ENCODE measurements at places on chromosomes 6 and 20. TPM values are rescaled to one million over a fixed set of nuclear protein-coding genes. Genes with fewer than 3 reads are reported as not detected.

DNA sequence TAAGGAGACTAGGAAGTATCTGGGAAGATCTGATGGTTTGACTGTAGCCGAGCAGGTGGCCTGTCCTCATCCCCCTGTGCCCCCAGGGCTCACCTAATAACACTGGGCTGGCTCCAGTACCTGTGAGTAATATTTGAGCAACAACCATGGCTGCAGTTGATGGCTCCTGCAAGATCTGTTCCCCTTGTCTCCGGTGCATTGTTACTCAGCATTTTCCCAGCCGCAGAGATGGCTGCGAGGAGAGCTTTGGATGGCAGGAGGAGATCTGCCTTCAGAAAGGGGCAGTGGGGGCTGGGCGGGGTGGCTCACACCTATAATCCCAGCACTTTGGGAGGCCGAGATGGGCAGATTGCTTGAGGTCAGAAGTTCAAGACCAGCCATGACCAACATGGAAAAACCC, 39.3 kb downstream of the PTK7 start:
- no peak for DNase-seq

DNA sequence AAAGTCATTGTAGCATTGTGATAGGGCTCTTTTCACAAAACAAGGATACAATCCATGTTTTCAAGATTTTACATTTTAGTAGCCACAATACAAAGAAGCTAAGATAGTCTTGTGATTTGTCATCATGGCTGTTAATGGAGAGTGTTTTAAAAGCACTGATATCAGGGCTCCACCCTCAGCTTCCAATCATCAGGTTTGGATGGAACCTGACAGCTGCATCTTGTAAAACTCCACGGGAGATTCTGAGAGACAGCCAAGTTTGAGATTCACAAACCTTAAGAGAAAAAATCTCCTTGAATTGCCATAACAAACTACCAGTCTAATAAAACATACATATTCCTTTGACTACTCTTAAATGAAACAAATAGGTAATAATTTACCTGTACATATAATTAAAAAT, 280.2 kb downstream of the ESR1 start:
- no peak for DNase-seq

DNA sequence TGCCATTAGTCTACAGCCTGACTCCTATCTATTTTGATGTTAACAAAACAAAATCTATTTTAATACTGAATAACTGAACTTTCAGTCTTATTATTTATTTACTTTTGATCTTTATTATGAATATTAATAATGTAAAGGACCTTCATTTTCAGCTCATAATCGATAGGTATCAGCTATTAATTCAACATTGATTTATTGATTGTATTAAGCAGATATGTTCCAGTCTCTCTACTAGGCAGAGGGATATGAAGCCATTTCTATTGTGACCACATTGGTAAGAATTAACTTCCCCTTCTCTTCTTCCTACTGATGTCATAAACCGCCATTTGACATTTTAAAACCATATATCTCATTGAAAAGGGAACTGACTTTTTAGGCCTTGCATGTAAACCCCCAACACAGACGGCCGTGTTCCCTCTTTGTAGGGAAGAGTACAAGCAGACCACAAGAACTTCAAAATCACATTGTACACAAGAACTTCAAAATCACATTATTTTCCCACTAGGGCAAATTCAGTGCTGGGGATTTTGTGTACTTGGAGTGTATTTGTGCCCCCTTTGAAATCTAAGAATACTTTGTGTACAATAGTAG, 69.5 kb upstream of the FABP7 start:
- DNase-seq = no peak

- DNase-seq = no peak
Measured at GRCh38 chr6:37463110-37463509, 30.1 kb downstream of the CMTR1 start.

DNA sequence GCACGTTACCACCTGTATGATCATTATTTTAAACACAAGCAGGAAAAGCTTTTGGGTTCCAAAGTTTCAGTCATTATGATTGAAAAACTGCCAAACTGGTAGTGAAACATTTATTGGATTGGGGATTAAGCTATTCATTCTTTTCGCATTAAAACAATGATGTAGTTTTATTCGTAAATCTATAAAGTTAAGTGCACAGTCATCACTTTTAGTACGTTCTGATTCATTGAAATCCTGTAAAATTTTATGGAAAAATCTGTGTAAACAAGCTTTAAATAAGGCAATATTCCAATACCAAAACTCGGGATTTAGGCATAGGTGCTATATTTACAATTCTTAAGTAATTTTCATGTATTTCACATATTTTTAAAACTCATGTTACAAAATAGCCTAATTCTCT, 379.9 kb downstream of the PLCB1 start:
- no peak for DNase-seq

- no peak for DNase-seq
Measured at GRCh38 chr6:30418448-30418847, 70.9 kb upstream of the HLA-E start.

DNA sequence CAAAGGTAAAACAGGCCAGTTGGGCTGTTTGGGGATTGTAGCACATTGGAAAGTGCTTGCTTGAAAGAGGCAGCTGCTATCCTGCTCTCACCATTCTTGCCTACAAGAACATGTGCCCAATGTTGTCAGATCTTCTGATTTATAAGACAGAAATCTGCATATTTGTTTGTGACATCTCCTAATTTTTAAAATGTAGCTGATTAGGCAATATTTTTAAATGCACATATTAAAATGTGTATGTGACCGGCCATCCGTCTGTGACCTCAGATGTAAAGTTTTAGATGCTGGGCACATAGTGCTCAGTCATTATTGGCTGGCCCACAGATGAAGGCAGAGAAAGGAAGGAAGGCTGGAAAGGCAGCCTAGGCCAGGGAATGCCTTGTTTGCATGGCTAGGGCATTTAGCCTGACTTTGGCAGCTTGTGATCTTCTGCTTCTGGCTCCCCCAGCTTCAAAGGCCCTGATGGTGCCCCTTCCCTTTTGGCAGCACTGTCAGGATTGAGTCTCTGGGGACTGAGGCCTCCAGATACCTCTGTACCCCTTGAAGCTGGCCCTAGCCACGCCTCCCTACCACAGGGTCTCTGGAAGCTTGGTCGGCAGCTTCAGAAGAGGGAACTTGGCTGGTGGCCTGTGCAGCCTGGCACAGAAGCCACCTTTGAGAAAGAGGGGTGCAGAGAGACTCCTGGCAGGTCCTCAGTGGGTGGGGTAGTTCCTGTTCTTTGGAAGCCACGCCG, 6.4 kb downstream of the SNPH start:
- DNase-seq = no peak

GRCh38 chr6:81465859-81466258, 286.6 kb downstream of the TENT5A start:
- DNase-seq = no peak

Gene SEMG1
- total RNA-seq = not detected

Gene DDAH2
- 266 TPM for total RNA-seq

Gene BCAS1
- total RNA-seq = 0.32 TPM
